Activated T-cell treated with anti-CD3 and anti-CD28 coated beads for 1 hour (primary cell): ENCODE measurements at places on chromosomes 3 and 15.

GRCh38 chr3:48423241-48423882, 6.5 kb downstream of the PLXNB1 start:
- no peak for DNase-seq

- no peak for DNase-seq
Observed at GRCh38 chr15:40702077-40702476, 7.1 kb downstream of the RAD51 start.

- no peak for DNase-seq
Observed at GRCh38 chr15:88225461-88225860, 31.1 kb downstream of the NTRK3 start.

DNA sequence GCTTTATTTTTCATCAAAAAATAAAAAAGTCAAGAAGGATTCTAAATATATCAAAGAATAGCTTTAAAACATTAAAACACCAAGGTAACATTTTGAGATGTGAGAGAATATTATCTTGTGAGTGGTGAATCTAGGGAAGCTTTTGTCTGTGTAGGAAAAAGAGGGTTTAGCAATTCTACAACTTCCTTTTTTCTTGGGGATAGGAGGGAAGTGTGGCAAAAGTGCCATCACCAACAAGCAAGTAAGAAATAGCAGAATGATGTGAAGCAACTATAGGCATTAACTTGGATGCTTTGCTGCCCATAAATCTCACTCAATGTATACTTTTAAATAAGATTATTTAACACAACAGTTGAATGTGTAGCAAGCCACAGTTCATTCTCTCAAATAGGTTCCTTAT, 57.8 kb upstream of the SUCLG2 start:
- DNase-seq = no peak

- no peak for DNase-seq
Observed at GRCh38 chr15:31256378-31257265, 70.0 kb upstream of the KLF13 start.

GRCh38 chr3:64011685-64012084, 11.6 kb downstream of the PSMD6 start:
- DNase-seq = no peak

DNA sequence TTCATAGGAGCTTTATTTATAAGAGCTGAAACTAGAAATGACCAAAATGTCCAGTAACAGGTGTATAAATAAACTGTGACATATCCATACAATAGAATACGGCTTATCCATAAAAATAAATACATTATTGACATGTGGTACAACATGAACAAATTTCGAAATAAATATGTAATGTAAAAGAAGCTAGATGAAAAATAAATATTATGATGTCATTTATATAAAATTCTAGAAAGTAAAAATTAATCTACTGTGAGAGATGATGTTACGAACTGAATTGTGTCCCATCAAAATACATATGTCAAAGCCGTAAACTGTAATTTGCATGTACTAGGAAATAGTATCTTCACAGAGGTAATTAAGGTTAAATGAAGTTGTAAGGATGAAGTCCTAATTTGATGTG, 1104.9 kb downstream of the NSUN3 start:
- no peak for DNase-seq

DNA sequence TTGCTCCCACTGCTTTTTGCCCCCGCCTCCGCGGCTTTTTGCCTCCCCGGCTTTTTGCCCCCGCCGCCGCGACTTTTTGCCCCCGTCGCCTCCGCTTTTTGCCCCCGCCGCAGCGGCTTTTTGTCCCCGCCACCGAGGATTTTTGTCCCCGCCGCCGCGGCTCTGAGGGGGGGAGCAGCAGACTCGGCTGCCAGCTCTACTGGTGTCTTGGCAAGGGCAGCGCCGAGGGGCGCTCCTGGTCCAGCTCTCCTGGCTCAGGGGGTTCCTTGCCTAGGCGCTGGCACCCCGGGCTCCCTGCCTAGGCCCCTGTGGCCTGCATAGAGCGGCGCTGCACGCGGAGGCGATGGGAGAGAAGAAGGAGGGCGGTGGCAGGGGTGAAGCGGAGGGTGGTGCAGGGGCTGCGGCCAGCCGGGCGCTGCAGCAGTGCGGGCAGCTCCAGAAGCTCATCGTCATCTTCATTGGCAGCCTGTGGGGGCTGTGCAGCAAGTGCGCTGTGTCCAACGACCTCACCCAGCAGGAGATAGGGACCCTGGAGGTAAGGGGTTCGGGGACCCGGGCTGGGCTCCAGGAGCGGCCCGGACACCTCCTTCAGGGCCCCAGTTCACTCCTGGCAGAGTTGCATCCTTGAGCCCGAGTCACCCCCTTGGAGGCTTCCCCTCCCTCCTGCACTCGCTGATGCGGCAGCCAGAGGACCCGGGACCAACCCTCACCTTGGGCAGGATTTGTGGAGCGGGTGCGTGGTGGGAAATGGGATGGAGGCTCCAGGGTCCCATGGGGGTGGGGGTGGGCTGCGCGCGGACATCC, 642.4 kb downstream of the GOLGA6L6 start:
- no peak for DNase-seq

DNA sequence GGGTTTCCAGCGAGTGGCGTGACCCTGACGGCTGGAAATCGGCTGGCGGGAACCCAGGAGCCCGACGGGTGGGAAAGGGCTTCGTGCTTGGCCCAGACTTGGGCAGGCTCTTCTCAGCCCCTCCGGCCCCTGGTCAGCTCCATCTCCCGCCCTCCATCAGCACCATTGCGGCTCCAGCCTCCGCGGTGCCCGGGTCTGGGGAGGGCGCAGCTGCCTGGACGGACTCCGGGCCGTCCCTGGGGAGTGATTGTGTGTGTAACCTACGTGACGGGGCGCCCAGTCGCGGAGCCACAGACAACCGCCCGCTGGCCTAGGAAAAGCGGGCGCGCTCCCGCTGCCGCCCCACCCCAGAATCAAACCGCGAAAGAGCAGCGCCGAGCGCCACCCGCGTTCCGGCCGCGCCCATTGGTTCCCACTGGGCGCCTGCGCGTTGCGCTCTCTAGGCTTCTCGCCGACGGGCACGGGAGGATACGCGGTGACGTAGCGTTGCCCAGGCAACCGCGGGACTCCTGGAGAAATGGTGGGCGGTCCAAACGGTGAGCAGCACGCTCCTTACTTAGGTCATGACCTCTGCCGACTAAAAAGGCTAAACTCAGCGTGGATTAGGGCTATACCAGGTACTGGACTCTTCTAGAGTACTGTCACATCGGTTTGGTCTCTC, at the start of gene CFAP20DC:
Gene CFAP20DC, minus strand, starts transcription at position 355 of the 661 bp plus-strand sequence. CDS start 394 bp downstream, outside the sequence.
- peak; percentile 77 for DNase-seq

DNA sequence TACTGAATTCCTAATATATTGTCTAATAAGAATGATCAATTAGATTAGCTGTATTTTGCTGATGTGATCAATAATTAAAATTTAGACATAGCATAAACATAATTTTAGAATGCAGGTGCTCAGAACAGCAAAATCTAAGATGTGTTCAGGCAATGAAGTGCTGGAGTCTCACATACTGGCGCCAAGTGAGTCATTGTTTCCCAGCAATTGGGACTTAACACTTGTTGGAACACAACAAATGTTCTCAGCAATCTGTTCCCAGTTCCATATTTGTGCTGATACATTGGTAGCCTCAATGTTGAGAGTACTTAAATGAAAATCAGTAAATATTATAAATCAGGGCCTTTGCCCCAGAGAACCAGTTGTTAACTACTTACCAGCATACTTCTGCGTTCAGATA, 619.0 kb downstream of the ROBO1 start:
- no peak for DNase-seq

- no peak for DNase-seq
Observed at GRCh38 chr15:66846811-66847210, 144.8 kb downstream of the SMAD6 start.

DNA sequence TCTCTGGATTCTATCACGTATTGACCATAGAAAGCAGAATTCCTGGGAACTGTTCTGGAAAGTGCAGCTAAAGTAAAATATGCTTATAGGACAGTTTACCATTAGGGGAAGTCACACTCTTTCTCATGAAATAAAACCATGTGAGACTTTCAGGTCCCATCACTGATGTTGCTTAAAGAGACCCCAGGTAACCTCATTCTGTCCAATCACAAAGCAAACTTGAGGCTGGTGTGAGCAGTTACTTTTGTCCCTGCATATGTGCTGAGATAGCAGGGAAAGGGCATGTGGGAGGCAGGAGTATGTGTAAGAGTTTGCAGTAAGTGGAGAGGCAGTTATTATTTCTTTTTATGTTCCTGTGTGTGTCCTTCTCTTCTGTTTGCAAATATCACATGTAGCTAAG, 16.1 kb downstream of the GPR87 start:
- DNase-seq = no peak

DNA sequence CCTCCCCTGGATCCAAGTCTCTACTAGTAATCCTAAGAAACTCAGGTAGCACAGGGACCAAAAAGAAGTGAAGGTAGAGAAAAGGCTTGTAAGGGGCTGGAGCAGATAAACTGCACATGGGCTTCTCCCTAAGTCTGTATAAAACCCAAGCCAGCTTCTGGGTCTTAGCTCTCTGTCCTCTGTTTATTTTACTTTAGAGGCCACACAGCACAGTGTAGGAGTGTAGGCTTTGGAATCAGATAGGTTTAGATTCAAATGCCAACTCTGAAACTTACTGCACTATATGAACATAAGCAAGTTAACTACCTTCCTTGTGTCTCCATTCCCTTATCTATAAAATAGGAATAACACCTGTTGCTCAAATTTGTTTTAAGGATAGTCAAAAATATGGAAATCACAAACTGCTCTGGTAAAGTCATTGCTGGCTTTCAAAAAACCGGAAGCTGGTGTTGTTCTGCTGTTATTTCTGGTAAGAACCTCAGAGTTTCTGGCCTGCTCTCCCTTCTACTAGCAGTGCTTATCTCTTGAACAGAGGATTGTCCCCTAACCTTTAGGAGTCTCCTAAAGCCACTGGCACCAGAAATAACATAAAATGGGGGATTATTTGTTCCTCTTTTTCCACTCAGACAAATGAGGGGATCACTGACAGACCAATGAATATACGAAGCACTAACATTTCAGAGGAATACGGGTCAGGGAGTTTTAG, 33.8 kb downstream of the PIK3R4 start:
- no peak for DNase-seq

DNA sequence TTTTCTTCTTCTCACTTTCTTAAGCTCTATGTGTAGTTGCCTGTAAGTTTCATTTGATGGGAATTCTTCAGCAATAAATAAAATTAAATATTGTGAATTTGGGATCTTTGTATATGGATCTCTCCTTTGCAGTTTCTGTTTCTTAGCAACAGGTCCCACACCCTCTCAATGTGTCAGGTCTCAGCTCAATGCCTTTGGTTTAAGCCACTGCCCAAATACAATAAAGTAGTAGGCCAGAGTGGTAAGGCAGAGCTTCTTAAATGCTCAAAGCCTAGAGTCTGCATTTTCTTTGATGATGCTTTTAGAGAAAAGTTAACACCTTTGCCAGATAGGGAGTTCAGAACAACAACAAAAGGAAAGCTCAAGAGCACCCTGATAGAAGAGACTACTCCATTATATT, 343.7 kb downstream of the NSUN3 start:
- no peak for DNase-seq

GRCh38 chr3:158640646-158641045, 3.7 kb upstream of the GFM1 start:
- no peak for DNase-seq

- DNase-seq = no peak
Observed at GRCh38 chr15:90957791-90958190, 3.1 kb downstream of the RCCD1 start.

DNA sequence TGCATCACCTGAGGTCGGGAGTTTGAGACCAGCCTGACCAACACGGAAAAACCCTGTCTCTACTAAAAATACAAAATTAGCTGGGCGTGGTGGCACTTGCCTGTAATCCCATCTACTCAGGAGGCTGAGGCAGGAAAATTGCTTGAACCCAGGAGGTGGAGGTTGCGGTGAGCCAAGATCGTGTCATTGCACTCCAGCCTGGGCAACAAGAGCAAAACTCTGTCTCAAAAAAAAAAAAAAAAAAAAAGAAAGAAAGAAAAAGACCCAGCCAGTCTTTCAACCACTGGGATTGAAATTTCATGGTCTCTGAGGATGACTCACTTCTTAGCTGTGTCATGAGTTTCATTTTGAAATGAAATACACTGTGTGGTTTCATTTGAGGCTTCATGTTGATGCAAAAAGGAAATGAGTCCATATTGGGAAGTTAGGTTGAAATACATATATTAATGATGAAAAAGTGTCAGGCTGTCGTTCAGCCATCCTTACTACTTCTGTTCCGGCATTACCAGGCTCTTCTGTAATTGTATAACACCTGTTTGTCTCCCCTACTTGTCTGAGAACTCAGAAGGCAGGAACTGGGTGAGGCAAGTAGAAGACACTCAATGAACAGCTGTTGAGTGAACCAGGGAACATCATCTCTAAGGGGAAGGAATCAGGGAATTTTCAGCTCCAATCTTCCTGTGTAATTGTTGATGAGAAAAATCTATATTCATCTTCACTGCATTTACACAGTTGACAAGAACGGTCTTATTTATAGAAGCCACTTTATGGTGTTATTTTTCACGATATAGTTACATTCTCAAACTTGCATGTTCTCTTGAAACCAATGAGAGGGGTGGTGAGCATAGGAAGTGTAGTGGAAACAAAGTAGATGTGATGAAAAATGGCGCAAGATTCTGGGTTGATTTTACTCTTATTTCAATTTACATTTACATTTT, 87.4 kb downstream of the NFKBIZ start:
- no peak for DNase-seq

GRCh38 chr3:116020989-116021388, 397.7 kb downstream of the GAP43 start:
- DNase-seq = no peak

GRCh38 chr15:80887148-80887547, 102.5 kb downstream of the MESD start:
- no peak for DNase-seq

DNA sequence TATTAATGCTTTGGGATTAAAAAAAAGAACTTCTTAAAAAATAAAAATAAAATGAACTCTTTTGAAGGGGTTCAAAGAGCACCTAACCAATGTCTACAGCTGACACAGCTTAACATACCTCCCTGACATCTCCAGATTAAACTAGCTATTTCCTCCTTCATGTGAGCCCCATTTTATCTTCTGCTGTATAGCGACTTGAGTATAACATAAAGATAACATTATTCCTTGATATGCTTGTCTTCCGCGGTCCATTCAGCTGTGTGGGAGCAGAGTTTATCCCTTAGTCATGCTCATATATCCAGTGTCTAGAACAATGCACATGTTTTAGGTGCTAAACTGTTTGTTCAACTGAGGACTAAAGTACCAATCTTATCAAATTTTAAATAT, 7.8 kb upstream of the CHRM5 start:
- no peak for DNase-seq

GRCh38 chr3:108091498-108092250, 843 bp upstream of the CD47 start:
- peak; percentile 34 for DNase-seq

GRCh38 chr3:129625072-129625874, 18.8 kb upstream of the PLXND1 start:
- DNase-seq = no peak

GRCh38 chr15:65731926-65732325, 60.2 kb downstream of the DENND4A start:
- no peak for DNase-seq
